ENCODE measurements at places on chromosomes 4 and X.

GRCh38 chrX:7706032-7706431 is 136.9 kb upstream of the VCX start:
- DNase-seq = no peak

- no peak for DNase-seq
Observed at GRCh38 chrX:16162391-16162790, 4.9 kb upstream of the MAGEB17 start.

DNA sequence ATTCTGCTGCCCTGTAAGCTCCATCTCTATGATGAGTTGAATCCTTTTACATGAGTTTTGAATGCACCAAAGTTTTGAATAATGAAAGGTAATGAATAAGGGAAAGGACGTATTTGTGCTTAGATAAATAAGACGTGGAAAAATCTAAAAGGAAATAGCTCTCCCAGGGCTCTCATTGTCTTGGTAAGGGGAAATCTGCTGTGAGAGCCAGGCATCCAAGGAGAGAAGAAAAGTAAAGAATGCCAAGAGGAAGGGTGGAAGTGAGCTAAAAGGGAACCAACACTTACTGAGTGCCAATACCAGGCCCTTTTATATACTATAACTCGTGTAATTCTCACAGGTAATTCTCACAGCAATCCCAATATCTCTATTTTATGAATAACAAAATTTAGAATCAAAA is 62.6 kb upstream of the KLHL13 start:
- DNase-seq = no peak

DNA sequence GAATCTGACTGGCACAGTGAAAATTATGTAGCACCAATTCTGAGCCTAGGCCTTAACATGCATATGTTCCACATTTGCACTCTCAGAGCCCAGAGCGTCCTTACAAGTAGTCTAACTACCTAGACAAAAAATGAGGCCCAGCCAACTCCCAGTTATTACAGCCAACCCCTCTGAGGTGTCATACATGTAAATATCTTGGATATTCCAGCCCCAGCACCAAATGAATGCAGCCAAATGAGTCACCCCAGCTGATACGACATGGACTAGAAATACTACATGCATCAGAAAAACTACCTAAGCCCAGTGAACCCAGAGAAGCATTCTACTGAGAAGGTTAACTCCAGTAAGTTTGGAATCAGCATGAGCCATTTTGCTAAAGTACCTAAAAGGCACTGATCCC is 145.1 kb downstream of the STPG2 start:
- DNase-seq = no peak

DNA sequence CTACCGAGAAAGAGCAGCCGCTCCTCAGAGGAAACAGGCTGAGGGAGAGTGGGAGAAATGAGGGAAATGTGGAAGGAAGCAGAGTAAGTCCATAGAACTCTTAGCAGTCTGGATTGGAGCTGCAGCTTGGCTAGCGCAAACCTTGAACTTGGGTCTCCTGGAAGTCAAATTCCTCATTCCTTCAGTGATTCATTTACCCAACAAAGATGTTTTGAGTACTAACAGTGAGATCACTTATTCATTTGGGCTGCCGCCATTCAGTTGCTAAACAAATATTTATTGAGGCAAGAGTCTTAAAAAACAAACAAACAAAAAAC is 51.5 kb downstream of the SEL1L3 start:
- DNase-seq = no peak

DNA sequence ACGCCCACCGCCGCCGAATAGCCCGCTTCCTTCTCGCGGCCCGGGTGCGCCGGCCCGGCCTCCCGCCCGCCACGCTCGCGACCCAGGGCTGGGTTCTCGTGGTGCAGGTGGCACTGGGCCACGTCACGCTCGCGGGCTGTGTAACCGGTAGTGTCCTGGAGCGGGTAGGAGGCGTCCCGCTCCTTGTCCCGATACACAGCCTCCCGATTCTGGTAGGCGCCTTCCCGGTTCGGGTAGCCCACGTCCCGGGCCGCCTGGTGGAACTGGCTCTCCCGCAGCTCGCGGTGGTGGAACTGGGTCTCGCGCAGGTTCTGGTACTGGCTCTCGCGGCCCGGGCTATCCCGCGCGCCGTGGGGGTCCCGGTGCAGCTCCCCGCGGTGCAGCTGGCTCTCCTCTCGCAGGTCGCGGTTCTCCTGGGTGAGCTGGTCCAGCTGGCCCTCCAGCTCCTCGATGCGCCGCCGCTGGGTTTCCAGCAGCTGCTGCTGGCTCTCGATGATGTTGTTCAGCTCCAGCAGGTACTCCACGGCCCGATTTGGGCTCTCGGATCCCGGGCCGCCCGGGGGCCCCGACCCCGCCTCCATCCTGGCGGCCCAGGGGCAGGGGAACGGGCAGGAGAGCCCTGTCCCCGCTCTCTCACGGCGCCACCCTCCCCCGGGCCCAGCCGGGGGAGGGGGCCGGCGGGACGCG is 39.3 kb upstream of the IQSEC2 start:
- no peak for DNase-seq

- DNase-seq = no peak
Observed at GRCh38 chrX:108091878-108092291, 307 bp downstream of the ATG4A start.

GRCh38 chrX:135015523-135016245 is 6.7 kb downstream of the RTL8B start:
- no peak for DNase-seq

DNA sequence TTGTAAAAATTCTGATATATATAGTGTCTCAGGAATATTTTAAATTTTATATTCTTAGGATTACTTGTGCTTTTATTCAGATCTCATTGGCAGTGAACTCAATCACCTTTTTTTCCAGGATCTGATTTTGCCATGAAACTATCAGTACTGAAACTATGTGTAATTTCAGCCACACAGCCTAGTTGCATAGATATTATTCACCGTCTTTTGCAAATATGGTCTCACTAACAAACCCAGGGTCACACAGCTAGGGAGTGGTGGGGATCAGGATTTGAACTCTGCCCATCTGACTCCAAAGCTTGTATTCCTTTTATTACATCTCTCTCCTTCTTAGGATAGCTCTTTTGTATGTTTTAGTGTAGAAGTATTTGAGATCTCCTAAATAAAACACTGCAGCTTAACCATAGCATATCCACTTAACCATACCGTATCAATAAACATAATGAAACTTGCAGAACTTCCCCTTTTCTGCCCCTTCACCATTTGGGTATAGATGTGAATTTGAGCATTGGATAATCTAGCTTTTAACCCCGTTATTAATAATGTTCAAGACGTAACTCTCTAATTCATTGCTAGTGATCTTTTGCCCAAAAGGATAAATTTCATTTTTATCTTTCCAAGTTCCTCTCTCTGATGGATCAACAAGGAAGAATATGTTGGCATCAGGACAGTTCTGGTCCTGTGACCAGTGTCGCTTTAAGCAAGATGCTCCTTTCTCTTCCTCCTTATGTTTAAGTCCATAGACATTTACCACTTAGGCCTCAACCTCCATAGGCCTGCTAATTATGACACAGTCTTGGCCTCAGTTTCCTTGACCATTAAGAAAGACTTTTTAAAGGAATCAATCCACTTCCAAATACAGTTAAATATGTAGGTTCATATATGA is 74.6 kb downstream of the RAPGEF2 start:
- DNase-seq = no peak

DNA sequence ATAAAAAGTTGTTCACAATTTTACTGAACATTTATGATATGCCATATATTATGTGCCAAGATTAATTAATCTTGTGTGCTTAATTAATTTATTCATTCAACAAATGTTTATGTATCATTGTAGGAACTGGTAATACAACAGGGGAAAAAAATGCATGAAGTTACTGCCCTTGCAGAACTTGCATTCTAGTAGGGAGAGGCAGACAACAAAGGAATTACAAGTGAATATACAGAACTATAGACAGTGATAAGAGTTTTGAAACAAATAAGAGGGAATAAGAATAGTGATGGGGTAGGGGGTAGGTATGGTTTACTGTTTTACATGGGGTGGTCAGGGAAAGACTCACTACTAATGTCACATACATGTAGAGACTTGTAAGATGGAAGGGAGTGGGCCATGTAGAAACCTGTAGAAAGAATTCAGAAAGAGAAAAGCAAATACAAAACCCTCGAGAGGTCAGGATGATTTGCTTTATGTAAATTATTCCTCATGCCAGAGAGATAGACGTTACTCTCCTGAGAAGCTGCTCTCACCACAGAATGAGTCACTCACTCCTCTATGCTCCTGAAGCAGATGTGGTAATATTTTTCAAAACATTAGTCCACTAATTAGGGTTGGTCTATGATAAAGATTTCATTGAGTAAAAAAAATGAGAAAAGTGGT is 855.0 kb upstream of the GRID2 start:
- DNase-seq = no peak

DNA sequence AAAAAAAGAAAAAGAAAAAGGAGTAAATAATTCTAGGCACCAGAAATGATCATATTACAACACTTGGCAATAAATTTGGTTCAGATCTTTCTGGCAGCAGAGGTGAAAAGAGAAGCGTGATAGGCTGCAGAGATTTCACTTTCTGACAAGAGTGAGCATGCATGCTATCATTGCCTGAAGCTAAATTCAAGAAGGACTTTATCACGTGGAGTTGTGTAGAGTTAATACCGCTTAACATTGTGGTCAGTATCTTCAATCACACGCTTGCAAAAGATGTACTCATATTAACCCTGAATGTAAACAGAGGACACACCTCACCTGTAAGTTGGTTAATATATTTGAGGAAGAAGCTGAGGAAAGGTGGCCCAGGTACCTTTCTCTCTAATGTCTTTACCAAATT is 31.4 kb upstream of the RBPJ start:
- DNase-seq = no peak

DNA sequence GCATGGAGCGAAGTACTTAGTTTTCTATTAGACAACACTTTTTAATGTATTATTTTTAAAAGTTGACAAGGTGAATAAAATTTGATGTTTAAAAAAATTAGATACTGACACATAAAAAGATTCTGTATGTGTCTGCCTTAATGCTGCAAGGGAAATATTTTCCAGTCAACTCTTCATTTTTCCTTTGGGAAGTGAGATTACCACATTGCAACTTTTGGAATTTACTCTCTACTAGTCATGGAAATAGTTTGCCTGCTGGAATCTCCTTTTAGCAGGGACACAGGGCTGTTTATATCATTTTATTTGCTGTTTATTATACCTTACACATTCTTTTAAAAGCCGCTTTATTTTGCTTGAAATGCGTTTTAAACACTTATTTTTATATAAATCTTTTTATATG is 135.1 kb downstream of the MID1 start:
- DNase-seq = no peak

GRCh38 chr4:12595986-12596385 is 888.2 kb downstream of the RAB28 start:
- no peak for DNase-seq

DNA sequence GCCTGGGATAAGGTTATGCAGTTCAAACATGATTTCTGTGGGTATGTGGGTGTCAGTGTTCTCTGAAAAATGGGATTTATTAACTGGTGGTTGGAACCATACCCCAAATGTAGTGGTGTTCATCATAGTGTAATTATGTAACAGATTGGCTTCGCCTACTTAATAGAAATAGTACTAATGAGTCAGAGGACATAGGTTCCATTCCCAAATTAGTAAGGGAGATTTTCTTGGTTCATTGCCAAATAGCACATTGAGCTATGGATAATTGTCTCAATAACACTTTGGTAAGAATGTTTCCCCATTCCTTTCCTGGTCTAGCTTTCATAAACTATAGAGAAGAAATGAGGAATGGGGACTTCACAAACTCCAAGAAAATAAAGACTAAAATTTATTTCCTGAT is 20.5 kb upstream of the CYBB start:
- no peak for DNase-seq

- DNase-seq = no peak
Observed at GRCh38 chr4:46404981-46405380, 15.1 kb upstream of the GABRA2 start.

DNA sequence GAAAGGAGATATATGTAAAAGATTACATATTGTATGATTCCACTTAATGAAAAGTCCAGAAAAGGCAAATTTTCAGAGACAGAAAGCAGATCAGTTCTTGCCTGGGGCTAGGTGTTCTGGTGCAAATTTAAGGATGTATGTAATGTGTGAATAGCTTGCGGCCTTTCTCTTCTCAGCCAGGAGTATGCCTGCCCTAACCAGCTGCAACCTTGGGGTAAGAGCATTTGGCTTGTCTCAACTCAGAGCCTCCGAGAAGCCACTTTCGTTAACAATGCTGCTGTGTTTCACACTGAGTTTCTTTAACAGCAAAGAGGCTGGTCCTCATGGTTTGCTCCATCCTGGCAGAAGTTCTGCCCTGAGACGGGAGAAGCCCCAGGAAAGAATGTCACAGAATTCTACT is 102.7 kb downstream of the SPCS3 start:
- DNase-seq = no peak

GRCh38 chr4:72063726-72064125 is 31.9 kb downstream of the NPFFR2 start:
- no peak for DNase-seq

- DNase-seq = no peak
Observed at GRCh38 chr4:11774346-11774745, 345.7 kb upstream of the HS3ST1 start.

DNA sequence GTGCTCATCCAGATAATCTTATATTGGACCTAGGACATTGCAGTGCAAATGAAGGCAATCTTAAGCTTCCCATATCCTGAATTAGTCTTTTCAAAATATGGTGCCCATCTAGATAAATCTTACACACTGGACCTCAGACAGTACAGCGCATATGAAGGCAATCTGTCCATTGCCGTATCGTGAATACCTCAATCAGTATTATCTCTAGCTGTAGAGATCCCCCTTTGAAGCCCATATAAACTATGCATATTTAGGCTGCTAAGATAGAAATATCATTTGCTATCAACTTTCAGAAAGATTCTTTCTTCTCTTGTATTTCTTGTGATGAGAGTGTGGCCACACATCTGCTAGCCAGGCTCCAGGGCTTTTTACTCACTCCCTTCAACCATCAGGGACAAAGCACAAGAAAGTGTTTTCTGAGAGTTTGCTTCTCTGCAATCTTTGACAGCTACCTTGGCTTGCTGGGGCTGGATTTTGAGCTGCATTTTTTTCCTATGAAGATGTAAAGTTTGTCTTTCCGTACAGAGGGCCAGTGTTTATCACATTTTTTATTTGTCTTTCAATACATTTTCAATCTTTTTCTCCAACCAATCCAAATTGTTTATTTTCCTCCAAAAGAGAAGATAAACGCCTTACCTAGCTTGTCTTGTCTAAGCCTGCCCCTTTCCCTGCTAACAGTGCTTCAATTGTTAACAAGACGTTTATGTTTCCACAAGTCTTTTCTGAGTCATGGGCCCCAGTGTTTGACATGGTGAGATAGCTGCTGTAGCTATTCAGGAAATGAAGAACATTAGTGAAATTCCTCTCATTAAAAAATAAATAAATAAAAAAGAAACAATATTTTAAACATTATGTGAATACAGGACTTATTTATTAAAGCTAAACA is 57.6 kb upstream of the FAT1 start:
- DNase-seq = no peak
